ENCODE measurements at places on chromosomes 7 and 10. TPM values are rescaled to one million over a fixed set of nuclear protein-coding genes. Genes with fewer than 3 reads are reported as not detected.

GDF10 gene
- 0.47 TPM for total RNA-seq

SDHAF3 gene
- total RNA-seq: 23.9 TPM

TMEM225B gene
- total RNA-seq: 1.5 TPM

MCM10 gene
- total RNA-seq: 15.7 TPM

DPP6 gene
- total RNA-seq: 4.5 TPM

ECHDC3 gene
- total RNA-seq: 3.0 TPM

HOXA2 gene
- total RNA-seq: 1.5 TPM

TAF5 gene
- total RNA-seq: 9.4 TPM

STEAP1 gene
- 0.33 TPM for total RNA-seq

NACAD gene
- 0.14 TPM for total RNA-seq

DNA sequence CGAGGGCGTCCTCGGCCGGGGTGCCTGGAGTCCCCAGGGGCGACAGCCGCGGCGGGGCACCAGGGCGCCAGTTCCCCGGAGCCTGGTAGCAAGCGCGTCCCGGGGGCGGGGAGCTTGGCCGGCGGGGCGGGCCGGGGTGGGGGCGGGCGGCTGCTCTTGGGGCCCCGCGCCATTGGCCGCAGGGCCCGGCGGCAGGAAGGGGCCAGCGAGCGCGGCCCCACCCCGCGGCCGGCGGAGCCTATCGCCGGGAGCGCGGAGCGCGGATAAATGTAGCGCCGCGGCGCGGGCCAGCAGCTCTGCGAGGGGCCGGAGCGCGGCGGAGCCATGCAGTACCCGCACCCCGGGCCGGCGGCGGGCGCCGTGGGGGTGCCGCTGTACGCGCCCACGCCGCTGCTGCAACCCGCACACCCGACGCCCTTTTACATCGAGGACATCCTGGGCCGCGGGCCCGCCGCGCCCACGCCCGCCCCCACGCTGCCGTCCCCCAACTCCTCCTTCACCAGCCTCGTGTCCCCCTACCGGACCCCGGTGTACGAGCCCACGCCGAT is at the start of gene HHEX:
HHEX (plus strand) TSS at position 293 of the 548 bp plus-strand sequence; CDS start at position 325, 32 bp downstream.
- DNase-seq: no peak

- DNase-seq: no peak
These were observed 127.6 kb upstream of the RHOBTB1 start for GRCh38 chr10:61071580-61071979.

DNA sequence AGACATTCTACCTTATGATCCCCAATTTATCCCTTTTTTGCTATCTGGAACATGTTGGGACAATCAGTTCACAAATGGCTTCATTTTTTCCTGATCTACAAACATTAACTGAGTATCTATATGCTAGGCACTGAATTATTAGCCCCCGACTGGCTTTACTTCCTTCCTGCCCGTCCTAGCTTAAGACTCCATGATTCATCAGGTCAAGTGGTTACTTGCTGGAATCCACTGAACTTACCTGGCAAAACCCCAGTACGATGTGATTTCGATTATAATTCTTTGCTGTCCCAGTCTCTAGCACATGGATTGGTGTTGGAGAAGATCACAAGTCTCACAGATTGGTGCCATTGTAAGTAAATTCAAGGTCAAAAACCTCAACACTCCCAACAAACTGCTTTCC is 77.1 kb downstream of the ORC5 start:
- DNase-seq: no peak

DNA sequence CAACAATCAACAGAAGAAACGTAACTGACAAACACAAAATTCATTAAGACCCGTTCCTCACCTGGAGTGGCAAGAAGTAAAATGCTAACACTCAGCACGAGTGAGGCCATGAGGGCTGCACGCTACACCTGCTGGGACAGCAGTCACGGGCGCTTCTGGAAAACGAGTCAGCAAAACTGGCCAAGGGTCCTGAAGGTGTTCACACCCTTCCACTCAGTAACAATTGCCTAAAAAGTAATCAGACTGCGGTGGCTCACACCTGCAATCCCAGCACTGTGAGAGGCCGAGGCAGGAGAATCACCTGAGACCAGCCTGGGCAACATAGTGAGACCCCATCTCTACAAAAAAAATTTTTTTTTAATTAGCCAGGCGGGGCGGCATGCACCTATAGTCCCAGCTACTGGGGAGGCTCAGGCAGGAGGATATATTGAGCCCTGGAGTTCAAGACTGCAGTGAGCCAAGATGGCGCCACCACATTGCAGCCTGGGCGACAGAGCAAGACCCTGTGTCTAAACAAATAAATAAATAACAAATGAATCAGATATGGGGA is 199.1 kb downstream of the MAD1L1 start:
- no peak for DNase-seq

- DNase-seq: no peak
These were observed 67.0 kb upstream of the ARID5B start for GRCh38 chr10:61834519-61834918.

GRCh38 chr10:89367529-89367928 is 10.3 kb upstream of the IFIT1B start:
- DNase-seq: no peak

- no peak for DNase-seq
These were observed 44.1 kb downstream of the NPY start for GRCh38 chr7:24328050-24328449.

DNA sequence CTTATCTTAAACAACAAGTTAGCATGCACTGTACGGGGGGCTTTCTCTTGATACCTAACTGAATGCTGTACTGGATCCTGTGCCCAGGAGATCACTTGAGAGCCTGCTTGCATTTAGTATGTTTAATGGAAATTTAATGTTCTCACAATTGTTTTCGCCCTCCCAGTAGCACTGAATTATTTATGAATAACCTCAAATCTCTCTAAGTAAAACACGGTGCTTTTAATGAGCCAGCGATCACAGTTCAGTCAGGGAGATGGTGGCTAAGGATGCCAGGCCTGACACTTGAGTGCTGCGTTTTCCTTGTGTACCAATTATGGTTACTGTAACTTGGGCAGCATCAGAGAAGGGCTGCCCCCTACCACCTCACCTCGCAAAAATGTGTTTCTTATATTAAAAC is 115.5 kb upstream of the ADARB2 start:
- no peak for DNase-seq

- no peak for DNase-seq
These were observed 7.8 kb downstream of the HTRA1 start for GRCh38 chr10:122468926-122469781.

- no peak for DNase-seq
These were observed 61.9 kb downstream of the PARD3 start for GRCh38 chr10:34753014-34753757.

DNA sequence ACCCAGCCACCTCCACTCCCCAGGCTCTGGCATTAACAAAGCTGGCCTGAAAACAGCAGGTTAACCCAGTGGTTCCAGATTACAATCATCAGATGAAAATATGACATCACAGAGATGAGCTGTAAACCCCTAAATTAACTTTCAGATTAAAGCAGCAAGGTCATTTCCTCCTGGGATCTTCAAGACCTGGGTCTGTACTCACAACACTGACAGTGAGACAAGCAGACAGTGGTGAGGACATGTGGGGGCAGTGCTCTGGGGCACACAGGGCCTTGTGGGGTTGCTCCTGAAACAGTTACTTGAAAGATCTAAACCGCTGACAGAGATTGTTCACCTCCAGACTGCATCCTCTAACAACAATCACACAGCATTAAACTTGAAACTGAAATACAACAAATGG is 134.1 kb downstream of the ZNF438 start:
- DNase-seq: no peak

DNA sequence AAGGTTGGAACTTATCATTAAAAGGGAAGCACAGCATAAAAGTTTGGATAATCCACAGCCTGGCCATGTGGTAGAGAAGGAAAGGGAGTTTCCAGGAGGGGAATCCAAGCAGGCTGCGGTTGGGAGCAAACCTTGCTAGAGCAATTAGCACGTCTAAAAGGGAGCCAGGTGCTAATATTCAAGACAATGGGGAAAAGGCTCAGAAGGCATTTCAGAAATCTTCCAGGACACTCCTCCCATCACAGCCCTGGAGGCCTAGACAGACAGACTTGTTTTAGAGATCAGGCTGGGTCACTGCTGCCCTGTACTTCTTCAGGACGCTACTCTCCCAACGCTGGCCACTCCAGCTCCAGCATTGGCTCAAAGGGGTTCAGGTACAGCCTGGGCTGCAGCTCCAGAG is 96.2 kb upstream of the KAT6B start:
- no peak for DNase-seq

DNA sequence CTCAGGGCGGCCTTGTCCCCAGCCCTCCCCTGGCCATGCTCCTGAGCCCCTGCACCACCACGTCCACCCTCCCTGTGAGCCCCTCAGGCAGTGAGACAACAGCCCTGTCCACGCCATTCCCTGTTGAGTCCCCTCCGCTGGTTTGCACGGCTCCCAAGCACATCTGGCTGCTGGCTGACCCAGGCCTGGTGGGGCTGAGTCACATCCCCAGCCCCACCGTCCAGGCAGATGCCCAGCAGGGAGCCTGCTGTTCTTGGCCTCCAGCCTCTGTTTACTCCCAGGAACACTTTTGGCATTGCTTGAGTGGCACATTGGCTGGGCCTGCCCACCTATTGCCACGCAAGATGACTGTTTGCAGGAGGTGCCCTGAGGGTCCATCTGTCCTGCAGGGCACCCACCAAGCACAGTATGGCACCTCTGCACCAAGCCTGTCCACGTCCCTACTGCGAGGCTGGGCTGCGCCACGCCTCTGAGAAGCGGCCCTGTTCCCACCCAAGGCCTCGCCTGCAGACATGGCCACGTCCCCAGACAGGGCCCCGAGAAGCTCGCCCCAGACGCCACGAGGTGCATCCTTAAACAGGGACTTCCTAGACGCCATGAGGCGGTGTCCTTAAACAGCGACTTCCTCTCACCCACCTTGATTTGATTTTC is 48.4 kb upstream of the INPP5A start:
- DNase-seq: no peak

DNA sequence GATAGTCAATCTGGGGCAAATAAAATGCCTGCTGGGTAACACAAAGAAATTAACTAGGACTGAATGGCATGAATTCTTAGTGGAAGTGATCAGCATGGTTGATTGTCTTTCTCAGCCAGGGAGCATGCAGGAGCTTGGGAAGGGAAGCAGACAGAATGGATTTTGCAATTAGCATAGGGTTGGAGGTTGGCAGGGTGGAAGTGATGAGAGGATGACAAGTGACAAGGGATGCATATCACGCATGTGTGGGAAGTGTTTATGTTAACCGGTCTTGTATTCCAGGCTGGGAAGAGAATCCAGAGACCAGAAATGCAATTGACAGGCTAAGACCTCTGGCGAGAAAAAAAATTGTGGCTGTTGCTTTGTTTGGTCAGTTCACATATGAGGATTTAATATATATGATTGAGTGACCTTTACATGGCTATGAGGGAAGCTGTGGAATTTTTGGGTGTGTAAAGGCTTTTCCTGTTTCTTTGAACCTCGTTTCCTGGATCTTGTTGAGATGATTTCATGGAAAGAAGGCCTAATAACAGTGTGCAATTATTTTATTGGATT is 8.3 kb downstream of the MDFIC start:
- DNase-seq: no peak

DNA sequence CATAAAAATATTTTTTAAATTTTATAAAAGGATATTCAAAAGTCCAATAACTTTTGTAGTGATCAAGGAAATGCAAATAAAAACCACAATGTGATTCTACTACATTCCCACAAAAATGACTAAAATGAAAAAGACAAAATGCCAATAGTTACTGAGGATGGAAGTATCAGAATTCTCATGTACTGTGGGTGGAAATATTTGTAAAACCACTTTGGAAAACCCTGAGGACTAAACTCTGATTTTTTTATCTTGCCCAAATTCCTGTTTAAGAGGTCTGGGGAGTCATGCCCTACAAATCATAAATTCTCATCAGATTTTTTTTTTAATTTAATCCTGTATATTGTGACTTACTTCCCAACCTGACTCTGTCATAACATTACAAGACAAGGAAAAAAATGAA is 9.8 kb upstream of the SEMA3D start:
- DNase-seq: no peak

DNA sequence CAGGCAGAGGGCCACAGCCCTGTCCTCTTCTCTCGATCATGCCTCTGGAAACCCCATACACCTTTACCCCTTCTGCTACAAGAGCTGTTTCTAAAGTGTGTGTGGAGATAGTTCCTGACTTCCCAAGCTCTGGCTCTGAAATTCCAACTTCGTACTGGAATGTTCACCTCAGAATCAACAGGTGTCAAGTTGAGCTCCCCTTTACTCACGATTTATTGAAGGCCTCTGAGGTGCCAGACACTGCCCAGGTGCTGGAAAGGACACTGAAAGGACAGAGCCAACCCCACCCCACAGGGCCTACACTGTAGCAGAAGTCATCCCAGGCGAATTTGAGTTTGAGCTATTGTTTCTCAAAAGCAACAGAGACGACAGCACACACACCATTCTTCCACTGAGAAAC is 209.9 kb upstream of the FRMD4A start:
- DNase-seq: no peak

GRCh38 chr10:46559231-46559671 is 2.8 kb upstream of the GPRIN2 start:
- no peak for DNase-seq

DNA sequence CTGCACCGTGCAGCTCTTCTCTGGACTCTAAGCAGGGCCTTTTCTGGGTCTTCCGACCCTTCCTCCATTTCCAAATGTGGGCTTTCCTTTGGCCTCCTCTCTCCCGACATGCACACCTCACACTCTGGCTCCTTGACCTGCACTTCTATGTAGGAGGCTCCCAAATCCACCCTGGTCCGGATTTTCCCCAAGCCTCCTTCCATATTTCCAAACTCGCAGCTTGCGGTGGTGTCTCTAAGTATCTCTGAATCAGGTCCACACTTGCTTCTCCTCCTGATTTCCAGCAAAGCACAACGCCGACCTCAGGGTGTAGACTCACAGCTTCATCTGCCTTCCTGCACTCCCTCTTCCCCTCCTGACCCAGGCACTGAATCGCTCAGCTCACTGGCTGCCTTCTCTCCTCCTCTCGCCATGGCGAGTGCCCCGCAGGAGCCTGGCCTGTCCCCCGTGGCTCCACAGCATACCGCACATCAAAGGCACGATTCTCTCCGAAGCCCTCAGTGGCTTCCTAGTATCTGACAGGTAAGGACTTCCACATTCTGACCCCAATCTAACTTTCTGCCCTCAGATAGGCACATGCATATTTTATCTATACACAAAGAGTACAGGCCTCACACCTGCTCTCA is 27.8 kb downstream of the DIP2C start:
- DNase-seq: no peak

GRCh38 chr10:58568428-58568935 is 55.8 kb downstream of the BICC1 start:
- DNase-seq: no peak

DNA sequence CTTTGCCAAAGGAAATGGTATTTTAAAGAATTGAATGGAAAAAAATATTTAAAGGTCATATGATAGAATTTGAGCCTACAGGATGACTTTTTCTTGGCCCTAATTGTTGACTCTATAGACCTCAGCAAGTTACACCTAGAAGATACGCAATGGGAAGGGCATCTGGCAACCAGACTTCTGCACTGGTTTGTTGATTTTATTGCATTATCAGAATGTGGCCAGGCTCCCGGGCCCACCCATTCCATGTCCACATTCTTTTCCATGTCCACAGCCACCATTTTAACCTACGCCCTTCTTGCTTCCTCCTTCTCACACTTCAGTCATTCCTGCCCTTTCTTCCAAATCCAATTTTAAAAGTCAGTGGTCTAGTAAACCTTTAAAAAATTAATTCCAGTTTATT is 738.4 kb downstream of the SUGCT start:
- no peak for DNase-seq

GRCh38 chr7:32051128-32051527 is 19.1 kb downstream of the PDE1C start:
- no peak for DNase-seq
